Endothelial cell (in vitro differentiated cells): ENCODE measurements at places on chromosomes 1 and 21. TPM values are rescaled to one million over a fixed set of nuclear protein-coding genes. Genes with fewer than 3 reads are reported as not detected.

- DNase-seq, result no peak
Observed at GRCh38 chr1:238777551-238777950, 608.8 kb upstream of the CHRM3 start.

DNA sequence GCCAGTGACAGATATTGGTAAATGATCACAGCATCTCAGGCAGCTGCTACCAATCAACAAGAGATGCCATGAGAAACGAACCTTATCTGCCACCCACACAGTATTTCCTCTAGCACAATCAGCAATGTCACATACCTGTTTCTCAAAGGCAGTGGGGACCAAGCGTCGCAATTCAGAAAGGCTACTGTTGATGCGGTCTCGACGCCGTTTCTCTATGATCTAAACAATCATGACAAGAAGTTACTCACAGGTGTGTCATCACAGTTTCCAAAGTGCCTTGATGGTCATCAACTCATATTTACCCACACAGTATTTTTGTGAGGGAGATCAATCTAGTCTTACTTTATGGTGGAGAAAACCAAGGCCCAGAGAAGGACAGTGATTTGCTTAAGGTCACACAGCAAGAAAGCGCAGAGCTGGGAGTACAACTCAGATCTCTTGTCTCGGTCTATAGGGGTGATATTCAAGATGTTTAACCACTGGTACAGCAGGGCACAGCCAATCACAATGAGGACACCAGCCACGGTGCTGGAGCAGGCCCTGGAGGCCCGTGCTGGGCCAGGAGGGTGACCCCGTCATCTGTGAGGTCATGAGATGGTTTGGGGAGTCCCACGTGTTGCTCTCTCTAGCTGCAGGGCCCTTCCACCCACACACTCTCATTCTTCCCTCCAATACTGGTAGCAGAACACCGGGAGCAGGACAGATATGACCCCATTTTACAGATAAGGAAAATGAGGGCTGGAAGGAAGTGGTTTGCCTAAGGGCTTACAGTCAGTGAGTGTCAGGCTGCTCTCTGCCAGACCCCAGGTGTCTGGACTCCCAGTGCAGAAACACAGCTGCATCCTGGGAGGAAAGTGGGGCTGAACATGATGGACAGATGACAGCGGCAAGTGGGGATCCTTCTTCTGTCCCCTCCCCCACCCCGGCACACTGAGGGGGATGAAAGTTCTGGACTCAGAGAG is 7.8 kb downstream of the HEYL start:
- no peak for DNase-seq

GRCh38 chr1:153525088-153525728 is 10.6 kb downstream of the S100A6 start:
- no peak for DNase-seq

The CRABP2 gene
- total RNA-seq, result 9.5 TPM

The PALMD gene
- 1.9 TPM for total RNA-seq
